Ecto neural progenitor cell (in vitro differentiated cells): ENCODE measurements at places on chromosomes 7 and 10.
A peak's percentile ranks its signal among the peaks of the same experiment; 100 is the strongest.

DNA sequence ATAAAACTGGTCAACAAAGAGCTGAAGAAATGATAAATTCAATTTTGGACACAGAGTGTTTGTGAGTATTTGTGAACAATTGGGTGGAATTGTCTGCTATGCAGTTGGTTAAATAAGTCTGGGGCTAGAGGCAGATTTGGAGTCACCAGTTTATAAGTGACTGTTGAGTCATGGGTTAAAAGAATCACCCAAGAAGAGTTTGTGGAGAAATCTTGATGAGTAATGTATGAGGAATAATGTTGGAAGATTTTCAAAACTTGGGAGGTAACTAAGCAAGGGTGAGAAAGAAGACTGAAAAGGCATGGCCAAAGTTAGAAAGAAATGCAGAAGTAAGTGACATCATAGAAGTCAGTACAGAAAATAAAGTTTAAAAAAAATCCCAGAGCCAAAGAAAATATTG lies 750.7 kb downstream of the MAGI2 start:
- DNase-seq = no peak

DNA sequence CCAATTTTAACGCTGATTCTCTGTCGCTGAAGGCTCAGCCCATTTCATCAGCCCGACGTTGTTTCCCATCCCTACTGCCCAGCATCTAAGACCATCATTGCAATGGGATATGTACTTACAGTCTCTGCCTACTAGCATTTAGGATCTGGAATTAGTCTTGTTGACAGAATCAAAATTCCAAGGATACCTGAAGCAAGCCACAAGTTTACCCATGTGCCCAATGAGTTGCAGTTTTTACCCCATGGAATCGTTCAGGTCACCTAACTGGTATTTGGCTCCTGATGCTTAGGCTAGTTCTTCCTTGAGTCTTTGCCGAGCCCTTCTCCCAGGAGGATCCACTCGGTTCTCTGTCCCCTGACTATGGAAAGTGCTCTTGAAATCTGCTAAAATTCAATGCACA lies 276.8 kb downstream of the DNAJB9 start:
- DNase-seq = no peak

GRCh38 chr10:1120306-1120705 lies 64.1 kb downstream of the WDR37 start:
- no peak for DNase-seq

GRCh38 chr7:16801111-16801542 lies 3.7 kb downstream of the AGR2 start:
- DNase-seq = no peak

DNA sequence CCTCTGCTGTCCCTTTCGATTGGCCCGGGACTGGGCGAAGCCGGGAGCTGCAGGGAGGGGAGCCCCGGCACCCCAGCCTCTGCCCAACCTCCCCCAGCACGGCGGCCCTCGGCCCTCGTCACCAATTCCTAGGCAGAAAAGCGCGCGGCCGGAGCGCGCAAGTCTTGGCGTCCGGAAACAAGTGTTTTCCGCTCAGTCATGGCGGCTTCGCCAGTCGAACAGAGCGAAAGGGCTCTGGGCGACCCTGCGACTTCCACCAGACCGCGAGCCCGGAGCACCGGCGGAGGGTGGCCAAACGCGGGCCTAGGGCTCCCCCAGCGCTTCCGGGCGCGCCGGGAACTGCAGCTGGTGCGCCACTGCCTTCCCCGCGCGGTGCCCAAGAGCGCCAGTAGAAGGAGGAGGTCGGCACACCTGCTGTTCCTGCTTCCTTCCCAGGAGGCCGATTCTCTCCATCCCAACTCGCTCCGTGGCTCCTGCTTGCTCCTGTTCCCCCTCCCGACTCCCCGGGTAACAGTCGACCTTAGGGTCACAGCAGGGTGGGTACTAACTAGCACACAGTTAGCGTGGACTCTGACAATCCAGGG lies 729.9 kb downstream of the ZWINT start:
- peak; percentile 91 for DNase-seq

- no peak for DNase-seq
Observed at GRCh38 chr10:81576336-81576735, 298.7 kb upstream of the NRG3 start.

- DNase-seq = no peak
Observed at GRCh38 chr10:35223016-35223415, 96.4 kb downstream of the CREM start.

- no peak for DNase-seq
Observed at GRCh38 chr7:87154569-87154968, 2.3 kb downstream of the DMTF1 start.

DNA sequence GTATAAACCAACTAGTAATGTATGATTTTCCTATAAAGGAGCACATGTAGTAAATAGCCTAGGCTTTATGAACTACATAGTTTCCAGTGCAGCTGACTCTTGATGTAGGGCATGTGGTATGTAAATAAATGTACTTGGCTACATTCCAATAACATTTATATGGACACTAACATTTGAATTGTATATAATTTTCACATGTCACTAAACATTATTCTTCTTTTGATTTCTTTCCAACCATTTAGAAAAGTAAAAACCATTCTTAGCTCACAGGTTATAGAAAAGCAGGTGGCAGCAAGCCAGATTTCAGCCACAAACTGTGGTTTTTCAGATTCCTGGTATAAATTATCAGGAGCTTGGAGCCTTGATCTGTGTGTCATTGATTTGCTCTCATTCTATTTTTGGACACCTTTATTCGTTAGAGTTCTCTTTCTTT lies 1182.0 kb downstream of the CNTNAP2 start:
- DNase-seq = no peak

DNA sequence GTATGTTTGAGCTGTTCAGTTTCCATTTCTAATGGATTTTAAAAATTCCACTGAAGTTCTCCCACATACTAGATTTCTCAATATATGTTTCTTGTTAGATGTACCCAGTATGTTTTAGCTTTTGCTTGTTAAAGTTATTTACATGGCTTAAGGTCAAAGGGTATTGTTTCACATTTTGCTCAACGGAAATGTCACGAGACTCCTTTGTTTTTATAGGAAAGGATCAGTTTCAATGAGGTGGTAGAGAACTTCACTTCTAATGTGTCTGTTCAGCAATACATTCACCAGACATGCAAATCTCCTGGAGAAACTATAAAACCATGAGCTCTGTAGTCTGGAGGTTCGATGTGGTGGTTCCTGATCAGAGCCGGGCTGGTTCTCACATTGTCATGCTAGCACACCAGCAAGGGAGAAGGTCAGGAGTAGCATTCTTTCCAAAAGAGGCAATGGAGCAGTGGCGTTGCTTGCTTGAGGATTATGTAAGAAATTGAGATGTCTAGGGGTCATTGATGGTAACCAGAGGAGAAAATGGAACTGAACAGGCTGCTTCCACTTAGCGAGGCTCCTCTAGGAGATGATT lies 114.0 kb downstream of the RAB18 start:
- no peak for DNase-seq

DNA sequence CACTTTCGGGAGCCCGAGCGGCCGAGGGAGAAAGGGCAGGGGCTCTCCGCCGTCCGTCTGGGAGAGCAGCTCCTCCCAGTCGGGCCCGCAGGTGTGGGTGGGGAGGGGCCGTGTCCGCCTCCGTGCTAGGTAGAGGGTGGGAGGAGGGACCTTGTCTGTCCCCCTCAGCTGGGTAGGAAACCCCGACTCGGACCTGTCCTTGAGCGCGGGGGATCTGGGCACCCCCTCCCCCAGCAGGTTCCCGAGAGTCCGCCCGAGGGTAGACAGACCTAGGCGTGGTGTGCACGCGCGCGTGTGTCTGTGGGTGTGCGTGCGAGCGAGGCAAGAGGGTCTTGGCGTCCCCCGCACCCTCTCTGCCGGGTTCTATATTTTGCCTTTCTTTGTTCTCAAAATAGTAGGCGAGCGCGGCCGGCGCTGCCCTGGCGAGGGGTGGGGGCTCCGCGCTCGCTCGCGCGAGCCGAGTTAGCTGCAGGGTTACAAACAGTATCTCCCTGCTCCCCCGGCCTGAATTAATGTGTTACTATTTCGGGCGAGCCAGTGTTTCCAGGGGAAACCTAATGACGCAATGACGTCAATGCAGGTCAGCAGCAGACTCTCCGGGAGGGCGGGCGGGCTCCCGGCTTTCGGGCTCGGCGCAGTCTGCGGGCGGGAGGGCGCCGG lies 73.9 kb upstream of the LEP start:
- DNase-seq = peak; percentile 56

- no peak for DNase-seq
Observed at GRCh38 chr10:96400465-96400864, 41.7 kb upstream of the OPALIN start.

- no peak for DNase-seq
Observed at GRCh38 chr10:47278152-47278473, 21.9 kb upstream of the GDF10 start.

- no peak for DNase-seq
Observed at GRCh38 chr10:52353960-52354394, 39.9 kb downstream of the DKK1 start.

- no peak for DNase-seq
Observed at GRCh38 chr7:24501443-24502134, 71.7 kb upstream of the PALS2 start.

DNA sequence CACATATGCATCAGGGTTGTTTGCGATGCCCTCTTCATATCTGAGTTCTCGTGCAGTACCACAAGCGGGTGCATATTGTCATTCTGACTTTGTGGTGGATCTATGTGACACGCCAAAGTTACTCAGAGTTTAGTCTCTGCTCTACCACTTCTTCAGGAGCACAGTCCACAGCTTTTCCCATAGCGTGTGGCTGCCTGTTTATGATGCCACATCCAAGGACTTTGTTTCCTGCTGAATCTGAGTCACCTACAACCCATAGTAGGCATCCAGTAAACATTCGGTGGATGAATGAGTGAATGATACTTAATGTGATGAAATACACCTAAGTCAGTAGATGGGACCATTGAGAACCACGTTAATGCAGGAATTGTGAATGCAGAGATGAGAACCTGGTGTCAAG lies 15.0 kb downstream of the ADRA2A start:
- no peak for DNase-seq

DNA sequence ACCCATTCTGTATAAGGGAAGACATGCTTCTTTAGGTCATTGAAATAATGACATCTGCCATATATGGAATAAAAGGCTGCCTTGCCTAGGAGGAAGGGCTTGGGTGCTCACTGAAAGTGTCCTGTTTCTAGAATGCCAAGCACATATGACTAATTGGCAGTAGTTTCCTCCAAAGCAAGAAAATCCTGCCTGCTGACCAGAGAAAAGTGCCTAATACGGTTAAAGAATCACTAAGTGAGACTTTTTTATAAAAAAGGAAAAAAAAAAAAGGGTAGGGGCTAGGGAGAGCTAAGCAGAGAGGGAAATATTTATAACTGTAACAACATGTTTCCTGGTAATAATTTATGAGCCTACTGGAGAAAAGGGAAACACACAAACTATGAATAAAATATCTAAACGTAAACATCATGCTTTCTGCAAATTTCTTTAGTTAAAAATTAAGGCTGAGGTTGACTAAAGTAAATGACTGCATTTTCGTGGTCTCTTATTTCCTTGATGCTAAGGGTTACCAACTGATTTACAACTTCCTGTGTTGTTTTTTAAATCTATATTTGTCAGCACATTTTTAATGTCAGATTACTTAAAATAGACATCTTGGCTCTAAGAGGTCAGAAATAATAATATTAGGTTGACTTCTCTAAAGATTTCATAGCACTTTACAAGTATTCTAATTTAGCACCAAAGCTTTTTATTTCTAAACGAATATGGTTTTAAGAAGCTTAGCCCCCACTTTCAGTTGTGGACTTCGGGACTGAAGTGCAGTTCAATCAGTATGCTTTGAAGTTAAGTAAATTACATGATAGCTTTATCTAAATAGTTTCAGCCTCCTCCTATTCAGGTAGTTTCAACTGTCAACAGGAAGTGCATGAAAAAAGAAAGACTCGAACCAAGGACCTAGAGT lies 89.6 kb downstream of the CABCOCO1 start:
- DNase-seq = no peak

GRCh38 chr10:68082872-68083271 lies 7.8 kb upstream of the HERC4 start:
- DNase-seq = no peak

- no peak for DNase-seq
Observed at GRCh38 chr10:7529638-7530037, 118.8 kb upstream of the SFMBT2 start.

DNA sequence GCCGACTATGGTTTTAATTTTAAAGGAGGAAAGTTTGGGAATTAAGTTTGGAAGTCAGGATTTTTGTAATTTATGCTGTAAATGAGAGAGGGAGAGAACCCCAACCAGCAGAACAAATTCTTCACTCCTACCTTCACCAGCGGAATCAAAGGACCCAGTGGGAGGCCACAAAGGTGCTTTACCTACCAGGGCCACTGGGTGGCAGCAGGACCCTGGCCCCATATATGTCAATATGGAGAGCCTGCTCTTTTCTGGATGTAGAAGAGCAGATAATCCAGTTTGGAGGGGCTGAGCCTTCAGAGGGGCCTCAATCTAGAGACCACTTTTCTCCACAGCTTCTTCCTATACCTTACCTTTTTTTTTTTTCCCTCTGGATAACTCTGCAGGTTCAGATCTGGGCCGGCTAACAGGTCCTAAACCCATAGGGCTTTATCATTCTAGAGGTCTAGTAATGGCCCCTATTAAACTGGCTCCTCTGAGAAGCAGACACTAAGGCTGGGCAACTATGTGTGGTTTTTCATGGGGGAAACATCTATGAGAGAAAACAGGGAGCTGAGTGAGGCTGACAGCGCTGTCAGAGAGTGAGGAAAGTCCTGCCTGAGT lies 8.5 kb upstream of the SCD start:
- peak; percentile 77 for DNase-seq

DNA sequence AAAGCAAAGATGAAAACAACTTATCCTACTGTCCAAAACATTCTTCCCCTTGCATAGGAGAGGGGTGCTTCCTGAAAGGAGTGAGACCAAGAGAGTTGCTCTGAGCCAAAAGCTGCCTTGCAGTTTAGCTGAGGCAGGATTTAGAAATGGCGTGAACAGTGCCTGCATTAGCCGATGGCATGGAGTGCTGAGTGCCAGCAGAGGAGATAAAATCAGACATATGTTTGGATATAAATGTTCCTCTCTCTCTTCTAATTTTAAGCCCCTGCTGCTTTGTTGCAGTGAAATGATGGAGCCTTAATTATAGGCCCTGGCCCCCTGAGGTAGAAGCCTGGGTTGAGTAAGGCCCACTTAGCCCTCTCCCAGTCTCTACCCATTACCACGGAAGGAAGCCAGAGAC lies 7.1 kb downstream of the LRRC4 start:
- no peak for DNase-seq

DNA sequence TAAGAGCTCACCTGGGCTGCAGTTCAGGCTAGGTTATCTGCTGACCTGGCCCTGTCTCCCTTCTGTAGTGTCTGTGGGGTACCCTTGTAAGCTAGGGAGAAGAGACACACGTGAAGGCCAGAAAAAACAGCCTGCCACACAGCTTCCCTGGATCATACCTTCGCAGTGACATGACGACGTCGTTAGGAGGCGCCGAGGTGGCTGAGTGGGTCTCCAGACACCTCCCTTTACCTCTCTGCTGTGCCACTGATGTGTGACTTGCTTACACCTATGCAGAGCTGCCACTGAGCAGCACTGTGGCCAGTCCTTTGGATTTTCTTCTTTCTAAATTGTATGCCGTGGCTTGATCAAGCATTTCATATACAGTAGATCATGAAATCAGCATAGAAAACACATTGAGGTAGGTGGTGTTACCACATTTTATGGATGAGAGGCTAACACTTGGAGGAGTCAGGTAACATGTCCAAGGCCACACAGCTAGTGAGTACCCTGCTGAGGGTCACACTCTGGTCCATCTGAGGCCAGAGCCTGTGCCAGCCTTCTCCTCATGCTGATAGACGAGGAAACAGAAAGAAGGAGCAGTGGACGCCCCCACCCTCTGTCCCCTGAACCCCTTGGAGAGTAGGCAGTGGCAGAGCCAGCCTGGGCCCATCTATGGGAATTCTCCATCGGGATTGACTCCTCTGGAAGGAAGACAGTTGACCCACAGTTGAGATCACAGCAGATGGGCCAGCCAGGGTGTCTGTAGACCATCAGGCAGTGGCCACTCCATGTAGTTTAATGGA lies 23.1 kb downstream of the HTRA1 start:
- no peak for DNase-seq
